ENCODE measurements at places on chromosomes 6 and 20.

GRCh38 chr6:125057392-125058246 is 95.4 kb downstream of the RNF217 start:
- no peak for DNase-seq

GRCh38 chr6:167479301-167479700 is 154.4 kb downstream of the TTLL2 start:
- DNase-seq = no peak

- DNase-seq = no peak
Observed at GRCh38 chr6:73152556-73152955, 72.7 kb downstream of the KHDC1L start.

DNA sequence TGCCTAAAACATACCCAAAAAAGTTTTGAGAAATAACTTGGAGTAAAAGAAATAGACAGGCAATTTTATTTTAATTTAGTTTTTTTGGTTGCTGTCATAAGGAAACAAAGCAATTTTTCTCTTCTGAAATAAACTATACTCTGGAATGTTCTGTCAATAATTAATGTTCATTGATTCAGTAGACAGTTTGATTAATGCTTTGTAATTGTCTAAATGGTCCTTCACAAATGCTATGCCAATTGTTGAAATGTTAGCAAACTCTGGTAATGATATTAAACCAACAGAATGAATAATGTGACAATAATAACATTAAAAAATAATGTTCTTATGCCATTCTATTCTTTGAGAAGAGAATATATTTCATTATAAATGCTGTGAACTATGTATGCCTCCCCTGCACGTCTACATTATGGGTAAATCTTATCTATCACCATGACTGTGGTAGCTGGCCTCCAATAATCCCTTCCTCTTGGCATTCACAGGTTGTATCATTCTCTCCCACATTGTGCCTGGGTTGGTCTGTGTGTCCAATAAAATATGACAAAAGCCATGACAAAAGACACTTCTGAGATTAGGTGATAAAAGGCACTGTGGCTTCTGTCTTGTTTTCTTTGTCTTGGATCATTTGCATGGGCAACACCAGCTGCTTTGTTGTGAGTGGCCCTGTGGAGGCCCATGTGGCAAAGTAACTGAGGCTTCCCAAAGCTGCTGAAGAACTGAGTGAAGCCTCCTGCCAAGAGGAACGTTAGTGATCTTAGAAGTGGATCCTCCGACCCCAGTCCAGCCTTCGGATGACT is 25.1 kb downstream of the IL20RA start:
- no peak for DNase-seq

- peak; percentile 18 for DNase-seq
Observed at GRCh38 chr20:5658912-5659345, 91.3 kb upstream of the SHLD1 start.

DNA sequence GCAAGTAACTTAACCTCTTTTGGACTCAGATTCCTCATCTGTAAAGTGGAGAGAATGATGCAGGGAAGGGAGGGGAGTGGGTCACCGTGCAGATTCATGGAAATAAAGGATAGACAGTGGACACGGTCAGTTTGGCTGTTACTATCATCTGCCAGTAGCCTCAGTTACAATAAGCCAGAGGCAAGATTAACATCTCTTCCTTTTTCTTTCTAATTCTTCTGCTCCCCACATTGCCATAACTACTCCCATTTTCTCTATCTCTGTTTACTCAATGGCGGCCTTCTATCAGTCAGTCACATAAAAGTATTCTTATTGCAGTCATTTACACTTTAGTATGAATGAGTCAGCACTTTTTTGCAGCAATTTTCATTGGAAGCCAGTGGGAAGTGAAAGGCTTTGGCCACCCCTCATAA is 49.2 kb downstream of the PPP1R16B start:
- no peak for DNase-seq

DNA sequence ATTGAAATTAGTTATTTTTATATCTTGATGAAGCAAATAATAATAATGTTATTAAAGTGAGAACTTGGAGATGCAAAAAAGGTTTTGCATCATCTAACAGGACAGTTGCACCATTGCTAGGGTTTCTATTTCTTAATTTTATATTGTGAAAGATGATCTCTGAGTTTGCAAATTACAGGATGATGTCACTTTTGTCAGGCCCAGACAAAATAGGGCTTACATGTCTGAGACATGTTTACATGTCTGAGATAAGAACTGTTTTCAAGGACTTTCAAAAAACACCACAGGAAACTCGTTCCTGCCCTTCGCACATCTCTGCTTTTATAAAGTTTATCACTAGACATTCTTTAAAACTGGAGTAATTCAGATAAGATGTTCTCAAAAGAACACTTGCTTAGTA is 1075.8 kb upstream of the MANEA start:
- no peak for DNase-seq

- DNase-seq = no peak
Observed at GRCh38 chr20:33964441-33964840, 29.3 kb upstream of the RALY start.

DNA sequence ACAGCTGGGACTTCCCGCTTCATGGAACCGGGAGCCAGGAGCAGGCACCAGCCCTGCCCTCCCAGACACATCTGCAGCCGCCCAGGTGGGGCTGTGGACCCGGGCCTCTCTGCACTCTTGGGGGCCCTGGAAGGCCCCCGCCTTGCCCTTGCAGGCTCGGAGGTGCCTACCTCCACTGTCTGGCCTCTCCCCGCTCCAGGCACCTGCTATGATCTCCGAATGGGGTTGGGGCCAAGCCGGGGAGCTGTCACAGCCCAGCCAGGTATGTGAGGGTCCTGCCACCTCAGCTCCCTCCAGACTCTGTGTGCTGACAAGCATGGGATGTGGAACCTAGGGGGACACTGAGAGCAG is 54.0 kb downstream of the GMDS start:
- DNase-seq = no peak

Measured in stimulated activated CD4-positive, alpha-beta T cell treated with anti-CD3 and anti-CD28 coated beads, Interleukin-4, amount 100 ng/mL, for 4 hours (primary cell).